Stimulated activated effector memory CD8-positive, alpha-beta T cell treated with anti-CD3 and anti-CD28 coated beads, Interleukin-12 subunit alpha, Interleukin-12 subunit beta, amount 100 ng/mL, for 72 hours (primary cell): ENCODE measurements at places on chromosomes 13 and 19.
A peak's percentile ranks its signal among the peaks of the same experiment; 100 is the strongest.

DNA sequence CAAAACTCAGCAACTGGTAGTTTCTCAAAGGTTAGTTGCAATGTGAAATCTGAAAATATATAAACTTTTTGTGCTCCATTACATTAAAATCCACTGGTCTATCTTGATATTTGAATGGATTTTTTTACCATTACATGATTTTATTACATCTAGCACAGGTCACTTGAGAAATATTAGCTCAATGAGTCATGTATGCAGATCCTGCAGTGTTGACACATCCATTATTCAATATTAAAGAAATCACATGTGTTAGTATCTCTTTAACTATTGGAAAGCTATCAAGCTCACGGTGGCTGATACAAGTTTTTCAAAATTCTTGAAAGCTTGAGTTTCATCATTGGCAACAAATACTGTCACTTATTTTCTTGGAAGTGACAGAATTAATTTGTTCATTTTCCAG, 373.9 kb upstream of the TSHZ3 start:
- DNase-seq: no peak

DNA sequence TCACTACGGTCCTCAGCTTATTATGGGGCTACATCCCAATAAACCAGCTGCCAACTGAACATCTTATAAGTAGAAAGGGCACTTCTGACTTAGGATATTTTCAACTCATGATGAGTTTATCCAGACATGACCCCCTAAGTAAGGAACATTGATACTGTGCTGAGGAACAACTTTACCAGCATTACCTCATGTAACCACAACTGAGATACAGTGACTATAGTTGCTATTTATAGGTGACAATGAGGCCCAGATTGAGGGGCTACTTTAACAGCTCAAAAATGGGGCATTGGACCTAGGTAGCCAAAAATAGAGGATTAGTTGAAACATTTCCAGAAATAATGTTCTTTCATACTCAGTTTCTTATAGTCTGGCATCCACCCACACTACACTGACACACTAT, 26.8 kb downstream of the SKA3 start:
- DNase-seq: no peak

DNA sequence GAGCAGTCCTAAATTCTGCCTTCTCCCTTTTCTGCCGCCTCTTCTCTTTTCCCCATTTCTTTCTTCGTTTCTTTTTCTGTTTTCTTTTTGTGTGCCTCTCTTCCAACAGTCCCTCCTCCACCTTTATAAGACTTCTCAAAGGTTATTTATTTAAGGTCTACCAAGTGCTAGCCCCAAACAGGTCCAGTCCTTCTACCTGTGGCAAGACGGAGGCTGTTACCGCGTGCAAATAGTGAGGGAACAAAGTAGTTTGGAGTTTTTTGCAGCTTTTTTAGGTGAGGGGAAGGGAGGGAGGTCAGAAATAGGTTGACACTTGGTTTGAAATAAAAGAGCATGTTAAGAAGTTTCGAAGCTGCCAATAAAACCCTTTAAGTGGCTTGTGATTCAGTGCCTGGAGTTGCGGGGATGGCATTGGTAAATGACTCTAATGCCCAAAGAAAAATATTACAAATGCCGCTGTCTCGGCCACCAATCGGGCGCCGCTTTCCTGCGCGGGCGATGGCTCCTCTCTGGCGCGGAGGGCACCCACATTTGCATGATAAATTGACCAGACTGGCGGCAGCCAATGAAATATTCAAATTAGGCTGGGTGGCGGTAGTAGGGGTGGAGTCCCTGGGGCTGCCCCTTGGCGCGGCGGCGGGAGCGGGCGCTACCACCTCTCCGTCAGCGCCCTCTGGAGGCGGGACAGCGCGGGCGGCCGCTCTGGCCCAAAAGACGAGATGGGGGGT, 7.5 kb upstream of the TSHZ3 start:
- DNase-seq: peak; percentile 63

DNA sequence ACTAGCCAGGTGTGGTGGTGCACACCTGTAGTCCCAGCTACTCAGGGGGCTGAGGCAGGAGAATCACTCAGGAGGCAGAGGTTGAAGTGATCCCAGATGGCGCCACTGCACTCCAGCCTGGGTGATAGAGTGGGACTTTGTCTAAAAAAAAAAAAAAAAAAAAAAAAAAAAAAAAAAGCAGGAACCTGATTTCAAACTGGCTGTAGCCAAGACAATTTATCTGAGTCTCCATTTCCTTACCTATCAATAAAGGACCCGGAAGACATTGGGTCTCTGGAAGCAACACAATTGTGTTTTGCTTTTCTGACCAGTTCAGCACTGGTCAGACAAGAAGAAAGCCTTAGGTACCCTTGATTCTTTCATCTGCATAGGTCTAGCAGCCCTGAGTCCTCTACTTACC, 491.0 kb downstream of the TBC1D4 start:
- DNase-seq: no peak

GRCh38 chr19:33905937-33906577, 109.4 kb downstream of the KCTD15 start:
- no peak for DNase-seq

- DNase-seq: peak; percentile 72
Measured at GRCh38 chr13:77729502-77730221, 32.2 kb downstream of the SLAIN1 start.

GRCh38 chr13:83710133-83710515, 172.2 kb downstream of the SLITRK1 start:
- no peak for DNase-seq

DNA sequence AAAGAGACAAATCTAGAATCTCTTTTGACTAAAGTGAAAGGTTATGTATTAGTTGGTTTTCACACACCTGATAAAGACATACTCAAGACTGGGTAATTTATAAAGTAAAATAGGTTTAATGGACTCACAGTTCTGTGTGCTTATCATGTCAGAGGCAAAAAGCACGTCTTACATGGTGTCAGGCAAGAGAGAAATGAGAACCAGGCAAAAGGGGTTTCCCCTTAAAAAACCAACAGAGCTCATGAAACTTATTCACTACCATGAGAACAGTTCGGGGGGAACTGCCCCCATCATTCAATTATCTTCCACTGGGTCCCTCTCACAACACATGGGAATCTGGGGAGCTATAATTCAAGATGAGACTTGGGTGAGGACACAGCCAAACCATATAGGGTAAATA, 486.8 kb downstream of the DACH1 start:
- no peak for DNase-seq

- DNase-seq: no peak
Measured at GRCh38 chr13:38440666-38441065, 91.0 kb downstream of the UFM1 start.

DNA sequence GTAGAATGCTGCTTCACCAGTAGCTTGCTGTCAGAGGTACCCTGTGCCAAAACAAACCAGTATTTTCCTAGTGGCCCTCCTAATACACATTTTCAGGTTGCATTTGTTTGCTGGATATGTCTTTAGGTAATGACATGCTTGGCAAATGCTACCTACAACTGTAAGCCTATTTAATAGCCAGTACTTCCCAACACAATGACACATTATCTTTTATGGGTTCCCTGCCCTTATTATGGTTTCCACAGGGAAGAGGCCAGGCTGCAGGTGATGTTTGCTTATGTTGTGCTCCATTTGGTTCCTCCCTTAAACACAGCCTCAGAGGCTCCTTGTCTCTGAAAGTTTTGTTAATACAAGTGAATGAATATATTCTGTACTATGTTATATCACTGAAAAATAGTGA, 24.7 kb downstream of the FRY start:
- no peak for DNase-seq

GRCh38 chr13:29597246-29597645, 1.8 kb upstream of the SLC7A1 start:
- DNase-seq: peak; percentile 41

GRCh38 chr19:5587071-5587455, 19.3 kb upstream of the TINCR start:
- DNase-seq: no peak

DNA sequence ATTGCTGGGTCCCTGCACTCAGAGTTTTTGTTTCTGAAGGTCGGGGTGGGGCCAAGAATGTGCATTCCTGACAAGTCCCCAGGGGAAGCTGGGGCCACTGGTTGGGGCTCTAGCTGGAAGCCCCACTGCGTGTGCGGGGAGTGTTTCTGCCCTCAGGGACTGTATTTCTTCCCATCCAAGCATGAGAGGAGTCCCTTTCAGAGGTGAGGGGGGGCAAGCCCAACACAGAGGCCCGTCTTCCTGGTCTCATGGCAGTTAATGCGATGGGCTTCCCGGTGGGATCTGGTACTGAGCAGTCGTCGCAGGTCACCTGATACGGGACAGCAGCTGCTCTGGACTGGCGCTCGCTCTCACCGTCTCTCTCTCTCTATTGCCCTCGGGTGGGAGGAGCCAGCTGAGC, 50.4 kb downstream of the GPR12 start:
- DNase-seq: no peak

DNA sequence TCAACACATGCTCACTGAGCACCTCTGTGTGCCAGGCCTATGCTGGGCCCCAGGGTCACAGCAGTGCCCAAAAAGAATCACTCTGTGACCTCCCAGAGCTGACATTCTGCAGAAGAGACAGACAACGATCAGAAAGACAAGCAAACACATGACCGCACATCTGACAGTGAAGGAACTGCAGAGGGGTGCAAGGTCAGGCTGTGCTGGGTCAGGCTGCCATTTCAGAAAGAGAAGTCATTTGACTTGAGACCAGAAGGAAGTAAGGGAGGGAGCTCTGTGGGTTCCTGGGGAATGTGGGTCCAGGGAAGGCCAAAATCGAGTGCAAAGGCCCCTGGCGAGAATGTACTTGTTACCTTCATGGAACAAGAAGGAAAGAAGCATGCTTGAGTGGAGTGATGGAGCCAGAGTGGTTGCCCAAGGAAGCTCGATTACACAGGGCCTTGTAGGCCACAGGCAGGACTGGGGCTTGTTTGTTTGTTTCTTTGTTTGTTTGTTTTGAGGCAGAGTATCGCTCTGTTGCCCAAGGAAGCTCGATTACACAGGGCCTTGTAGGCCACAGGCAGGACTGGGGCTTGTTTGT, 11.4 kb upstream of the CD22 start:
- no peak for DNase-seq

DNA sequence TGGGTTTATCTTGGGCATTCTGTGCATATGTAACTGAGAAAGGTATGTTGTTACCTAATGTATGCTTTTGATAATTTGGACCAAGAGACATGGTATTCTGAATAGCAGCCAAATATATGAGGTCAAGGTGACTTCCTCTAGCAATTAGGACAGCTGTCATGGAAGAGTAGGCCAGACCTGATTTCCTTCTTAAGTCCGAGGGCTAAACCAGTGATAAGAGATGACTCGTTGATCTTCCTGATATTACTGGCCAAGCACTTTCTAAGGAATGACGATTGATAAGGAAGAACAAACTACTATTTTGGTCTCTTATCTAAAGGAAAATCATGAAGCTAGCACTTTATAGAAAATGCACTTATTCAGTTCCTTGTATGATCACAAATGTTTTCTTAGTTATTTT, 42.7 kb downstream of the ARHGAP35 start:
- no peak for DNase-seq

DNA sequence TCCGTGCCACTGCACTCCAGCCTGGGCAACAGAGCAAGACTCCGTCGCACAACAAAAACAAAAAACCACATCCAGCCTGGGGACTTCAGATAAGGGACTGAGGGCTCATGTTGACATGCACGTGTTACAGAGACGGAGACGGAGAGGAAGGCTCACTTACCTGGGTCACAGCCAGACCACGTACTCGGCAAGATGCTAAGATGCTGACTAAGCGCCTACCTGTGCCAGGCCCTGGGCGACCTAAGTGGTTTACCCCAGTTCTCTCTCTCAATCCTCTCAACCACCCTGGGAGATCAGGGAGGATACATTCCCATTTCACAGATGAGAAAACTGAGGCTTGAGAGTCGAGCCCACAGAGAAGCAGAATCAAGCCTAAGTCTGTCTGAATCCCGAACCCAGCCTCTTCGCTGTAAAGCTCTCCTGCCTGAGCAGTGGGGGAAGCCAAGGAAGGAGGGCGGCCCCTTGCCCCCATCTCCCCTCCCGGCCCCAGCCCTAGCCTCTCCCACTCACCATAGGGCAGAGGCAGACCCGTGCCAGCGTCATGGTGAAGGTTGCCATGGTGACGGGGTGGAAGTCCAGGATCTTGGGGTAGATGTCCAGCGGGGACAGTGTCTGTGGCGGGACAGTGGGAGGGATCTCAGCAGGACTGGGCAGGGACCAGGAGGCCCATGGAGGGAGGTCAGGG, 13.5 kb downstream of the ERCC2 start:
- DNase-seq: no peak

GRCh38 chr13:103004661-103005345, 61.4 kb downstream of the SLC10A2 start:
- no peak for DNase-seq

- DNase-seq: peak; percentile 51
Measured at GRCh38 chr19:51514866-51515481, 13.4 kb upstream of the SIGLEC12 start.

DNA sequence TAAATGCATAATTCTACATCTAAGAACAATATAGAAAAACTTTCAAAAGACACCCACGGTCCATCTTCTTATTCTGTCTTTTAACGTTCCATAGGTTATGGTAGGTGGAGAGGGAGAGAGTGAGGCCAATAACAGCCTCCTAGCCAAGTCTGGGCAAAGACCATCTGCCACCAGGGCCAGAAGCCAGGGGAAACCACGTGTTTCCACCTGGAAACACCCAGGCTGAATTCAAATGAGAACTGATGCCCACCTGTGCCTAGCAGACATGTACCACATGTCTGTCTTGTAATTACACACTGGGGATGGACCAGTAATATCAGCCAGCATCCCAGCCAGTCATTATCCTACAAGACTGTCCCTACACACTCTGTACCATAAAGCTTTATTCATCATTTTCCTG, 1573.1 kb downstream of the EFNB2 start:
- no peak for DNase-seq

- no peak for DNase-seq
Measured at GRCh38 chr13:85031771-85032170, 767.4 kb downstream of the SLITRK6 start.

DNA sequence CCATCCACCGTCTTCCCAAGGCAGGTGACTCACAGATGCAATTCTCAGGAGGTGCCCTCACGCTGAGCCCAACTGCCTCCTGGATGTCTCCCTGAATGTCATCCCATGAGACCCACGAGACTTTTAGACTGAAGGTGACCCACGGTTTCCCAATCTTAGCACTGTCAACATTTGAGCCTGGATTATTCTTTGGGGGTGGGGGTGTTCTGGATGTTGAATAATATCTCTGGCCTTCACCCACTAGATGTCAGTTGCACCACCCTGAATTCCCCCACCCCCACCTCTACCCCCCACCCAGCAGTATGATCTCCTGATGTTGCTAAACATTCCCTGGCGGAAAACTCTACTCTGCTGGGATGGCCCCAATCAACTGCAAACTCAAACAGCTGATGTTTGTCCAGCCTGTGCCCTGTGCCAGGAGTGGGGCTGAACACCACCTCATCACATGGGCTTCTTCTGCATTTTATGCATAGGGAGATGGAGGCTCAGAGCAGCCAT, 2.2 kb upstream of the CYP4F22 start:
- DNase-seq: no peak

DNA sequence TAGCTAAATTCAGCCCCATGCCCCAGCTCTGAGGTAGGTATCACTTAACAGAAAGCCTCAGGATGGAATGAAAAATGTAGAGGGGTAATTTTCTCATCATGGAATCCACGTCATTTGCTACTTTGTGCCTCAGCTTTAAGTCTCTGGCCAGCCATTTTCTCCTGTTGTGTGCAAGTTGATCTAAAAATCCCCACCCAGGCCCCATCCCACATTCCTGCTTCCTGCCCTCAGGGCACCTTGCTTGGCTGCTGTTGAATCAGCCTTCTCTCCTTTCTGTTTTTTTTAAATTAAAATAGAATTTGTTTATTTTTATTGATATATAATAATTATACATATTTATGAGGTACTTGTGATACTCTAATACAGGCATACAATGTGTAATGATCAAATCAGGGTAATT, 179.9 kb upstream of the TSHZ3 start:
- DNase-seq: no peak

- no peak for DNase-seq
Measured at GRCh38 chr19:11286312-11286974, 9.5 kb upstream of the TSPAN16 start.
